HL-60 (cell line): ENCODE measurements at places on chromosomes 7 and 10.

GRCh38 chr10:11682267-11682683 is 59.9 kb upstream of the ECHDC3 start:
- DNase-seq, result no peak

DNA sequence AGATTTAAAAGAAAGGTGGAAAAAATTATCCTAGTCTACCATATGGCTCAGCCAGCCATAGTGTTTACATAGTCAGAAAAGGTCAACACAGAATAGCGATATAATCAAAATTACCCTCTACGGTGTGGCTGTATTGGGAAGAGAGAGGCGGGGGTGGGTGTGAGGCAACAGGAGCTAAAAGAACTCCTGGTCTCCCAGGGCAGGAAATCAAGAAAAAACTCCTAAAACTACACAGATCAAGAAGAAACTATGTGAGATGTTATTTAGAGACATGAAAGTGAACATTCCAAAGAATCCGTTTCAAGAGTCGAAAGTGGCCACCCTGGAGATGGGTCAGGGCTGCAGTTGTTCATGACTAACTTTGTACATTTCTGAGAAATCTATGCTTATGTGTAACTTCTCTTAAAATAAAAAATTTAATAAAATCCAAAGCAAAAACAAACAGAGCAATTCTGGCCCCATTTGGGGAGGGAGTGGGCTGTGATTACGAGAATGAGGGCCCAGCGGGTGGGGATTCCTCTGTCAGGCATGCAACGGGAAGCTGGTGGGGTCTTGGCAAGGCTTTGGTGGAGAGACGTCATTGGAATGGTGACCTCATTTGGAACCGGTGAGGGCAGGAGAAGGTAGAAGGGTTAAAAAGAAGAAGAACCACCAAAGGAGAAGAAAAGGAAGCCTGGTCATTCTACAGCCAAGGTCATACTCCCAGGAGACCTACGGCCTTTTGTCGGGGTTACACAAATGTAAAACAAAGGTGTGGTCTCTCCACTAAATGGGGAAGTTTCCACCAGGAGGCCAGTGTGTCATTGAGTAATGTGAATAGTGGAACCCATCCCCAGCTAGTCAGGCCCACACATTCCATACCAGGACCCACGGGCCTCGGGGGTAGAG is 71.2 kb upstream of the DUSP5 start:
- peak; percentile 47 for DNase-seq

DNA sequence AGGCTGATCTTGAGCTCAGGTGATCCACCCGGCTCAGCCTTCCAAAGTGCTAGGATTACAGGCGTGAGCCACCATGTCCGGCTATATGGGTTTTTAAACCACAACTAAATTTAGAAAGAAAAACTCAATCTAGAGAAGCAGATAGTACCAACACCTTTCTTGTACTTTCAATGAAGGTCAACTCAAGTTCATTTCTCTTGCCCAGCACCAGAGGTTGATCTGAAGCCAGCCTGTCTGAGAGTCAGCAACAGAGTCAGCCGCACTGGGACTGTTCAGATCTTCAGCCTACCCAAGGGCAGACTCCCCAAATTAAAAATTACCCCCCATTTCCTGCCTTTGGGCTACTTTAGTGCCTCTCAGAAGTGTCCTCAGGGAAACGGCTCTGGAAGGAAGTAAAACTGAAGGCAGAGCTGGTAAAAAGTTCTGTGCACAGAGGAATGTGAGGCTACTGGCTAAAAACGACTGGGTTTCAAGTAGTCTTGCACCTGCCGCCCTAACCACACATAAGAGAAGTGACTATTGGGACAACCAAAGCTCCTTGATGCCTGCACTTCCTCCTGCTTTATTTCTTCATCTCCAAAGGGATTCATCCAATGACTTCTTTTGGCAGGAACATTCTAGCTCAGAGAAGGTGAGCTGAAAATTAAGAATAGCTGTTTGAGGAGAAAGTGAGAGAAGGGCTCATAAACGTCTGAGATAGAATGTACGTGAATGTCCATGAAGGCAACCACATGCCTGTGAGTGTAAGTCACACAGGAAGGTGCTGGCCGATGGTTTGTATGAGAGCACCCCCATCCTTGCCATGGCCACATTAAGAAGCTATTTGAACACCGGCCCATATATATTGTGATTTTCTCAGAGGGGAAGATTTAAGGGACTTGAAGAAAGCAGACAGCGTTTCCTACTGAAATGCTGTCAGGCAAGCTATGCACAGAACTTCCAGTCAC is 142.4 kb upstream of the PRR15 start:
- DNase-seq, result no peak

GRCh38 chr10:88493691-88494483 is 89.2 kb downstream of the RNLS start:
- no peak for DNase-seq

DNA sequence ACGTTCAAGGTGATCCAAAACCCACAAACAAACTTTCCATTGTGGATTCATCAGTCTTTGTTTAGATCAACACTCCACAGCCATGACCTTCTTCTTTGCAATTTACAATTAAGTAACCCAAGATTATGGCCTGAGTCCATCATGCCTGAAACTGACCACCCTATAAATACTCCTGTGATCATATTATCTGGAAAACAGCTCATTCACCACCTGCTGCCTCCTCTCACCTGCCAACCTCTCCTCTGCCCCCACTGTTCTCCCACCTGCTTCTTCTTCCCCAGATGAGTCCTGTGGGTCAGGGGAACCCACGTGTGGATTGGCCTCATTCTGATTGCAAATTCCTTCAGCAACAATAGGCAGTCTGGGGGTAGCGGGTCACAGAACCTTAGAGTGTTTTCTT is 81.4 kb downstream of the ABLIM1 start:
- no peak for DNase-seq

DNA sequence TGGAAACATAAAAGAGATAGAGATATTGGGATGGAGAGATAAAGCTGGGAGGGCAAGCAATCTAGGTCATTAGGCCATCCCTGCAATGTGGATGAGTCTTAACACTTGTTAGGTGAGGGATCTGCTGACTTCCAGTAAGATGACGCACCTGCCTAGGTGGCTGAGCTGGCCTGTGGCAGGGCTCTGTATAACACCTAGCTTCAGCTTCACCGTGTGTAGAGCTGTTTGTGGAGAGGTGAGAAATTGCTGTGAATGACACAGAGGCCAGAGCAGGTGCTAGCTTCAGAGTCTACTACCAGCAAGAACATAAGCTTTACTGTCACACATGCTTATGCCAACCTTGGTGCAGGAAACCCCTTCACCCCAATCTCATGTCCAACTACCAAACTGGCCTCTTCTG is 1010.0 kb downstream of the TYW1 start:
- DNase-seq, result no peak

- no peak for DNase-seq
Measured at GRCh38 chr10:80784695-80785094, 247.0 kb downstream of the SH2D4B start.

- no peak for DNase-seq
Measured at GRCh38 chr7:133517766-133518165, 264.9 kb downstream of the EXOC4 start.

- no peak for DNase-seq
Measured at GRCh38 chr7:137916564-137916963, 69.8 kb upstream of the DGKI start.

GRCh38 chr7:104179178-104179577 is 28.6 kb downstream of the ORC5 start:
- no peak for DNase-seq

- DNase-seq, result no peak
Measured at GRCh38 chr10:12966067-12966466, 35.4 kb downstream of the CCDC3 start.

- no peak for DNase-seq
Measured at GRCh38 chr7:27971171-27971812, 209.3 kb downstream of the JAZF1 start.

DNA sequence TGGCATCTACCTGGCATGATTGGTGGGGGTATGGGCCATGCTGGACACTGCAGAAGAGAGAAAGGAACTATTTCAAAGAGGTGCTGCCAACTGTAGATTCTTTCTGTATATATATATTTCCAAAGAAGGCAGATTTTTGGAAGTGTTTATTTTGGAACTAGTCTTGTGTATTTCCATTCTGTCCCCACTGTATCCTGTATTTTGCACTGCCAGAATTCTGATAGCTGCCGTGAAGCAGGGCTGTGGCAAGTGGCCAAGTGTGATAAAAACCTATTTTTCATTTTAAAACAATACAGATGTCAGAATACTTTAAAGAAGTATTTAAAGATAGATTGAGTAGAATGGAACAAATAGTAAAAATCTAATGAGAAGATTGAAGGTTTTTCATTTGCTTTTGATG is 17.1 kb downstream of the MCU start:
- no peak for DNase-seq

- DNase-seq, result no peak
Measured at GRCh38 chr7:120716307-120716706, 141.6 kb downstream of the TSPAN12 start.

GRCh38 chr10:6388261-6388893 is 185.6 kb downstream of the PFKFB3 start:
- no peak for DNase-seq

DNA sequence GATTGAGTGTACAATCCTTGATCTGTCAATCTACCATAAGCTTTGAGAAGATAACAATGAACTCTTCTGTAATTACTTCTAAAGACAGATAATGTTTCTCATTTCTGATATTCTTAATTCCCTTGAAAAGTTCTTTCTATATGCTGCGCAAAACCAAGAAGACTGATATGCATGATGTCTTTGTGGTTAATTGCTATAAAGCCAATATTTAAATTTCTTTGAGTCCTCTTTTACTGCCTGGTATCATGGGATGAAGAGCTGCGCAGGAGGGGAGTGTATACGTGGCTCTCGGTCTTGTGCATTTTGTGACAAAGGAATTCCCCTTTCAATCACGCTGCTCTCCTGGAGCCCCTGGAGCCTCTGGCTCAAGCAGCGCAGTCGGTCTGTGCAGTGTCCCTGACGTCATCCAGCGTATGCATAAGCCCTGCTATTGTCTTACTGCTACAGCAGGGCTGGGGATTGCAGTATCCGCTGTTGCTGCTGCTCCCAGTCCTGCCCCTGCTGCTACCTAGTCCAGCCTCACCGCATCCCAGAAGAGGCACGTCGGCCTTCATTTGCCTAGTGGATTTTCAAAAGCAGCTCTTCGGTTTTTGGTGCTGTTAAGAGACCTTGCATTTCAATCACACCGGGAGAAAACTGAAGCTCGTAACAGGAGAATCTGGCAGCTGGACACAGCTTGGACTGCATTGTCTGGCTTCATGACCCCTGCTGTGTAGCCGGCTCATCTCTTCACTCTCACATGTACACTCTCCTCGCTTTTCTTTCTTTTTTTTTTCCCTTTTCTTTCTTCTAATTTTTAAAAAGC is 66.7 kb downstream of the ST7 start:
- DNase-seq, result no peak

GRCh38 chr7:124922200-124922599 is 7.4 kb downstream of the POT1 start:
- no peak for DNase-seq

DNA sequence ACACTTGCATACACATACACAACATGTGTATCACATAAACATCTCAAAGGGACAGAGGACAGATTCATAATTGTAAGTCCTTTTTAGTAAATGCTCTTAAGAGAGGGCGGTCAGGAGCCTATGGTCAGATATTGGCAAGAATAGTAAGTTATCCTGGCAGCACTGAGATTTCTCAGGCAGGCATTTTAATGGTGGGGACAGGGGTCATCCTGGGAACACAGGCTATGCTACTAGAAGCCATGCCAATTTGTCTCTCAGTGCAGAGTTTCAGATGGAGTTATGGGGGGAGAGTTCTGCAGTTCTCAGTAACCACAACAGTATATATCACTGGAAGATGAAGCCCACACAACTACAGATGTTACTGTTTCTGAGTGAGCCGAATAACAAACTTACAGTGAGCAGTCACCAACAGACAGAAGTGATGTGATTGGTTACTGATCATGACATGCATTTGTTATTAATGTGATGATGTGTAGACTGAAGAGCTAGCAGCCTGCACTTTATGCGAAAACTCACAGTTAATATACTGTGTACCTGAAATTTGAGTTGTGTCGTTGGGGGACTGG is 16.4 kb downstream of the ZNF487 start:
- DNase-seq, result no peak

DNA sequence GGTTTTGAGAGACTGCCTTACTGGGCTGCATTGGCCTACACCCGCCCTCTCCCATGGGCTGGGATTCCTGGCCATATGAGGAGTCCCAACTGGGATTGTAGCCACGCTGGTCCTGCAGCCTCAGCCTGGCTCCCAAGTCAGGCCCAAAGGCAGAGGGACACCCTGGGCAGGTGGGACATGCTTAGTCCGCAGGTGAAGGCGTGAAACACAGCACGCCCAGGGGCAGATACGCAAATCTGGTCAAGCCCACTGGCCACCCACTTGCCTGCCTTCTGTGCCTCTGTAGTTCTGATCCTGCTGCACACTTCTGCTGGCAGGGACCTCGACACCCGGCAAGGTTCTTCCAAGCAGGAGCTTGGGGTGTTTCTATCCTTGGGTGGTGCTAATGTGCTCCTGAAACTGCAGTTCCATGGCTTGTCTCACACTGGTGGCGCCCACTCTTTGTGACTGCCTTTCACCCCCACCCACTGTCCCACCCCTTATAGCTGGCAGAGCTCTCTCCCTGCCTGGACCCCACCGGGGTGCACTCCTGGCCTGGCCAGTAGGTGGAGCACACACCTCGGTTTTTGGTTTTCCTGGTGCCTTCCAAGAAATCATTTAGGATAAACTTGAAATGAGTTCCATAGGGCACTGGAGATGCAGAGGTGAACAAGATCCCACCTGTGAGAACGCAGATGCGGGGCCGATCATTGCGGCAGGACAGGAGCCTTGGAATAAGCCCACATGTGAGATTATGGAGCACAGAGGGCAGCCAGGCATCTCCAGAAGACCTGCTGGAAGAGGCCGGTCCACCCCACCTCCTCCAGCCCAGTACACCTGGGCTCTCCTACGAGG is 47.9 kb downstream of the MKI67 start:
- DNase-seq, result no peak

DNA sequence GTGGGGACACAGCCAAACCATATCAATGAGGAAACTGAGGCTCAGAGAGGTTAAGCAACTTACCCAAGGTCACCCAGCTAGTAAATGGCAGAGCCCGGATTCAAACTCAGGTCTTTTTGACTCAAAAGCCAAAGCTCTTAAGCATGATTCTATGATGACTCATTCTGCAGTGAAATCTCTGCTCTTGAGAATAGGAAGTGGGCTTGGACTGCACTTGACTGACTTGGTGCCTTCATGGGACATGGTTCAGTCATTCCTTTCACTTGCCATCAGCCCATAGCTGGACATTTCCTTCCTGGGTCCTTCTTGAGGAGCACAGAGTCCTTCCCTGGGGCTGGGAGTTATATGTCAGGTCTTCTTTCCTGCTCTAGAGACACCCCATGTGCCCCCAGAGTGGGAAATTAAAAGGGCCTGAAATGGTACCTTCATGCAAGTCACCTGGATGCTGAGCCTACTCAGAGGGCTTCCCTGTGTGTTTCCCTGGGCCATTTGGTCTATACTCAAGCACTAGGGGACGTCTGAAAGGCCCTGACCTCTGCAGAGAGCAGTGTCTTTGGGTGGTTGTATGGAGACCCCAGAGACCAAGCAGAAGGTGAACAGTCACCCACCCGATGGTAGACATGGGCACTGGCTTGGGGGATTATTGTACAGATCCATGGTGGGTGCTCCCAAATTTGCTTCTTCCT is 62.4 kb upstream of the SDK1 start:
- no peak for DNase-seq
